ENCODE measurements at places on chromosomes 4 and X.

DNA sequence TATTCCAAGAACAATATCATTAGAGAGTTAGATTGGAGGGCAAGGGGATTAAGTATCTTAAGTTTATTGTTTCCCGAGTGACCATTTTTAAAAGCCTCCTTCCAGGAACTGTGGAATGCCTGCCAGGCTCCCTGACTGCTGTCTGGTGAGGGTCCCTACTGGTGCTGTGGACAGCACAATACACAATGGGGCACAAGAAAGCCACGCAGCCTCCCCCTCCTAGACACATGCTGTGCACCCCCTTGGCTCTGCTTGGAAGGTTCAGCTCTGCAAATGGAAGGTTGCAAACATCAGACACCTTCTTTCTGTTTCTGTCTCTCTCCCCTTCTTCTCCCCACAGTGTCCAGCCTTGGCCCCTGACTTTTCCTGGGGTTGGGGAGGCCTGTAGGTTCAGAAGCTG lies 153.2 kb downstream of the SHROOM3 start:
- DNase-seq, result no peak

DNA sequence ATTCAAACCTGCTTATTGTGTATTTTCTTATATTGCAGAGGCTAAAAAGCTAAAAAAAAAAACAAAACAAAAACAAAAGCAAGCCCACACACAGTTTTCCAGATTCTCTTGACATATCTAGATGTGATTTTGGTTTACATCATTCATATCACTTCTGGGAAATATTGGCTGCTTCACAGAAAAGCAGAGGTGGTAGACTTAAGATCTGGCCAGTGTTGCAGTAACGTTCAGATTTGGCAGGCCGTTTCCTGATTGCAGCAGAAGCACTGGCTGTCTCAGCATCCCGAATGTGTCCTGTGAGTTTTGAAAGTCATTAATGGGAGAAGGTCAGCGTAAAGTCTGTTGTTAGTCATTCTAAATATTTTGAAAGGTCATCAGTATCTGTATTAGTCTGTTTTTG lies 2062.0 kb downstream of the ARAP2 start:
- no peak for DNase-seq

- DNase-seq, result no peak
Measured at GRCh38 chrX:67555578-67556203, 11.9 kb downstream of the AR start.

- no peak for DNase-seq
Measured at GRCh38 chr4:53703267-53703655, 112.0 kb upstream of the LNX1 start.

- DNase-seq, result no peak
Measured at GRCh38 chr4:123452616-123453015, 56.0 kb downstream of the SPRY1 start.

GRCh38 chr4:8297141-8297601 lies 27.6 kb downstream of the HTRA3 start:
- DNase-seq, result no peak

DNA sequence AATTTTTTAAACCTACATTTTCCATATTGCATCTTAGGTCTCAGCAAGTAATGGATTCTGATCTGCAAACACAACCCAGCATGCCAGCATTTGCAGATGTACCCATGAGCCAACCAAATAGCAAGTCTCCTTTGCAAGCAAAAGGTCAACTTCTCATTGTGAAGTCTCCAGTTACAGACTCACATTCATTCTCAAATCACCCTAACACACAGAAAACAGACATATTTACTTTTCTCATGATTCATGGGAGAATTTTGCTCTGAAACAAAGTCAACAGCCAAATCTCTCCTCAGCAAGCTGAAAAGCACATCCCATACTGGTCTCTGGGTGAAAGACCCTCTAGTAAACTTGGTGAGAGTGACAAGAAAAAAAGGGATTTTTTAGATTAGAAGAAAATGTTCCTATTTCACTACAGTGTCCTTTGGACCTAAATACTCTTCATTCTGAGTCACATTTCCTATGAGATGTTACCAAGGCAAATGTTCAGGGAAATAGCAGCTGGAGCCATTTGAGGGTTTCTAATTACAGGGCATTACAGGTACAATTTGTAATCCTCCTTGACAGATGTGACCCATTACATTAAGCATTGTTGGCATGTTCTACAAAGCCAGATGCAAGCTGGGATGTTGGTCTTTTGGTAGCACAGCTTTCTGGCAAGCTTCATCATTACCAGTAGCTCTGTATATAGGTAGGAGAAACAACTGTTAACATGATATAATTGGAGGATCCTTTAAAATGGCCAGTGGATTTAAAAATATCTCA lies 383.3 kb downstream of the SMARCA1 start:
- no peak for DNase-seq

- no peak for DNase-seq
Measured at GRCh38 chr4:146442801-146443200, 78.9 kb downstream of the SLC10A7 start.

DNA sequence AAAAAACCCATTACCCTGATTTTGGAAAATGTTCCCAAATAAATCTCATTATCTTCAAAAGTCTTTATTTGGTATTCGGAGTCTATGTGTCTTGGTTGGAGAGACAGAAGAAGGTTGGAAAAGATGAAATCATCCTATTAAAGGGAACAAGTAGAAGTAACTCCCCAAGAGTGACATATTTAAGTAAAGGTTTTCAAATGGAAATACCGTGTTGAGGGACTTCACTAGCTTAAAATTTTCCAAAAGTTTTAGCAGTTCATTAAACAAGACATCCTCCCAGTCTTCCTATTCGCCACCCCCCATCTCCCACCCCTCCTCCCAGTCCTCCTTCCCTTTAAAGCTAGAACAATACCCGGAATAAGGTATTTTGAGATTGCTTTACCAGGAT lies 62.7 kb upstream of the CCDC160 start:
- DNase-seq, result no peak

GRCh38 chr4:52950226-52950625 lies 88.1 kb downstream of the RASL11B start:
- no peak for DNase-seq

All from stimulated activated CD4-positive, alpha-beta T cell treated with anti-CD3 and anti-CD28 coated beads, Interleukin-1b, Interleukin-23, amount 100 ng/mL, for 1 hour (primary cell).